Stimulated activated CD8-positive, alpha-beta memory T cell treated with anti-CD3 and anti-CD28 coated beads, Interleukin-7, amount 100 ng/mL, for 1 hour (primary cell): ENCODE measurements at places on chromosomes 6 and 20.

GRCh38 chr6:167733740-167734661, 92.7 kb upstream of the AFDN start:
- DNase-seq, result no peak

- DNase-seq, result no peak
Observed at GRCh38 chr6:47634210-47635047, 64.0 kb upstream of the ADGRF4 start.

DNA sequence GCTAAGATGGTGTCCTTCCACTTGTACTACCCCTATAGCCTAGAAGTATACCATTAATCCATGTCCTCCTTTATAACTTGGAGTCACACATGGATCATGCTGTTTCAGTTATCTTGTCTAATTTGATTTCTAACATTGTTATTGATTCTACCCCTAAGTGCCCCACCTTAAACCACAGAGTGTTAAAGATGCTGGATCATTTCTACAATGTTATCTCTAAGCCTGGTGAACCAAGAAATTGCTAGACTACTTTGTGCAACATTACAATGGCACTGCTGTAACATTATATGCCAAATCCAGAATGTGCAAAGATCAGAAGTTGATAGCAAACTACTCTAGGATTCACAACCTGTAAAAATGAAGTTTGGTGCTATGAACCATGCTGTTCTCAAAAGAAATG, 1.7 kb downstream of the CGA start:
- no peak for DNase-seq

DNA sequence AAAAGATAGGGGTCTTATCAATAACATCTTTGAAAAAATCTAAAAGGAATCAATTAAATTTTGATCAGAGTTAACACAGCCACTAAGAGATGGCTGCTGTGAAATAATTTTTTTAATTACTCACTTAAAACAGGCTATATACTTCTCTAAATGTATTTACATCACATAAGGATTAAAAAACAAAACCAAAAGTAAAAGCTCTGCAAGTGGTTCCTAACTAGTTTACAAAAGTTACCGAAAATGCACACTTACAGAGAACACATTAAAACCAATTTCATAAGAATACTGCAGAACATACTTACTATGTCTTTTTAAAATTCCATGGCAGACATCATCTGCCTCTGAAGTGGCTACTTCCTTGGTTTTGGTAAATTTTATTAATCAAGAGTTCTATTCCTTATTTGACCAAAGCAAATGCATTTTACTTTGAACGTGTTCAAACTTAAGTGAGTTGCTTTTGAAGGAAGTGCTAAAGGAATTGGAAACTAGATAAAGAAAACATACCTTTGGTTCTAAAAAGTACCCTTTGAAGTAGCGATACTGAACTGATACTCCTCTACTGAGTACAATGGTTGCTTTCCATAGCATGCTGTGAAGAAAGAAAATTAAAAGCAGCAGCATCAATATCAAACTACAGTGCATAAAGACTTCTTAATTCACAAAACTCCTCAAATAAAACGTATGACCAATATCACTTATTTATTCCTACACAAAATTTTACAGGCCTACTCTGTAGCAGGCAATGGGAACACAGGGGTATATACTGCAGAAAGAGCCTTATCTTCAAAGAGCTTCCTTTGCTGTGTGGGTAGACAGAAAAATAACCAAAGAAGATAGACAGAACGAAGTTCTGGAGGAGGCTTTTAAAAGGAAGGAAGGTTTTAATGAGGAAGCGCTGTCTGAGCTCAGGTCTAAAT, 157.1 kb upstream of the SHLD1 start:
- DNase-seq, result no peak

DNA sequence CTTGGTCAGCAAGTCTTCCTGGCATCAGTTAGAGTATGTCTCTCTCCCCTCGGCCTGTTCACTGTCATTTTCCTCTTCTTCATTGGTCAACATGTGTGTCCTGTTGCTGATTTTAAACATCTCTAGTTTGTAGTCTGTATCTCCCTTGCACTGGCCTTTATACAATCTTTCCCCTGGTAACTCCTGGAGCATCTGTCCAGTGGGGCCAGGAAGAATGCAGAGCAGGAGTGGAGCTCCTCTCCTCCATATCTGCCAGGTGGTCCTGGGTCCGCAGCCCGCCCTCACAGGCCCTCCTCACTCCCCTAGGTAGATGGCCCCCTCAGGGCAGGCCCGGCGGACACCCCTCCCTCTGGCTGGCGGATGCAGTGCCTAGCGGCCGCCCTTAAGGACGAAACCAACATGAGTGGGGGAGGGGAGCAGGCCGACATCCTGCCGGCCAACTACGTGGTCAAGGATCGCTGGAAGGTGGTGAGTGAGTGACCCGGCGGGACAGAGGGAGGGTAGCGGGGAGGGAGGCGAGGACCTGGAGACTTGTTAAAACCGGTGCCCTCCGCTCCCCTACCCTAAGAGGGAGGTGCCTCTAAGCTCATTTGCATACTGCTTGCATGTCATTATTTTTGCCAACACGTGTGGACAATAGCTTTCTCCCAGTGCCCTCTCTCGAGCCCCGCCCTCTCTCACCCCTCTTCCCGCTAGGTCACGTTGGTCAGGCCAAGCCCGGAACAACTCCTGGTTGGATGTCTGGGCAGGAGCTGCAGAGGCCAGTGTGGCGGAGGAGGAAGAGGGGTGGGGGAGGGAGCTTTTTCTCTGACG, 3.2 kb downstream of the TTBK1 start:
- DNase-seq, result no peak

- no peak for DNase-seq
Observed at GRCh38 chr6:106145741-106146227, 59.6 kb downstream of the PRDM1 start.

GRCh38 chr6:33164176-33164575, 28.1 kb downstream of the COL11A2 start:
- DNase-seq, result no peak

DNA sequence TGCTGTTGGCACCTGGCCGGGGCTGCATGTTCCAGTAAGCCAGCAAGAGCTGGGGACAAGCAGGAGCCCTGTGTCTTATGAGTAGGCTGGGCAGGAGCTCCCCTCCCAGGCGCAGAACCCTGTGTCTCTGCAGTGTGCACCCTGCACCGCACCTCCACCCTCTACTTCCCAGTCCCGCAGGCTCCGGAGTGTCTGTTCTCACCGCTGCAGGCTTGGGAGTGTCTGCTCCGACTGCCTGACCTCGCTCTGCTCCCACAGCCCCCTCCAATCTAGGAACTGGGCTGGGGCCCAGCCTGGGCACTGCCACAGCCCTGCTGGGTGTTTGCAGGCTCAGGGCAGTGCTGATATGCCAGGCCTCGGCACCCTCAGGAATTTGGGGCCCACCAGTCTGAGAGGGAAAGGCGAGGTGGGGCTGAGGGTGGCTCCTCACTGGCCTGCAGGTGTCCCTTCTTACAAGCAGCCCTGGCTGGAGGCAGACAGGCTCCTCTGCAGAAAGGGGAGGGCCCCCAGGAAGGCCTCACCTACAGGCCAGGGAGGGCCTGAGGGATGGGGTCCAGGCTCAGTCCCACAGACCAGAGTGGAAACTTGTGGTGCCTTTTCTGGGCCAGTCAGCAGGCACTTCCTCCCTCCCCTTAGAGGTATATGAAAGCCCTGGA, 871.6 kb upstream of the GJE1 start:
- DNase-seq, result no peak

- DNase-seq, result no peak
Observed at GRCh38 chr20:44527716-44528199, 5.9 kb upstream of the SERINC3 start.

GRCh38 chr6:18445228-18445627, 58.1 kb downstream of the RNF144B start:
- DNase-seq, result no peak

GRCh38 chr6:42163981-42164380, 9.2 kb upstream of the GUCA1A start:
- no peak for DNase-seq
